Muscle of leg (tissue), 16 donors: ENCODE measurements at places on chromosomes 7 and 10.
A peak's percentile ranks its signal among the peaks of the same experiment; 100 is the strongest.

GRCh38 chr10:129513312-129513711, 46.3 kb downstream of the MGMT start:
- no peak for DNase-seq

DNA sequence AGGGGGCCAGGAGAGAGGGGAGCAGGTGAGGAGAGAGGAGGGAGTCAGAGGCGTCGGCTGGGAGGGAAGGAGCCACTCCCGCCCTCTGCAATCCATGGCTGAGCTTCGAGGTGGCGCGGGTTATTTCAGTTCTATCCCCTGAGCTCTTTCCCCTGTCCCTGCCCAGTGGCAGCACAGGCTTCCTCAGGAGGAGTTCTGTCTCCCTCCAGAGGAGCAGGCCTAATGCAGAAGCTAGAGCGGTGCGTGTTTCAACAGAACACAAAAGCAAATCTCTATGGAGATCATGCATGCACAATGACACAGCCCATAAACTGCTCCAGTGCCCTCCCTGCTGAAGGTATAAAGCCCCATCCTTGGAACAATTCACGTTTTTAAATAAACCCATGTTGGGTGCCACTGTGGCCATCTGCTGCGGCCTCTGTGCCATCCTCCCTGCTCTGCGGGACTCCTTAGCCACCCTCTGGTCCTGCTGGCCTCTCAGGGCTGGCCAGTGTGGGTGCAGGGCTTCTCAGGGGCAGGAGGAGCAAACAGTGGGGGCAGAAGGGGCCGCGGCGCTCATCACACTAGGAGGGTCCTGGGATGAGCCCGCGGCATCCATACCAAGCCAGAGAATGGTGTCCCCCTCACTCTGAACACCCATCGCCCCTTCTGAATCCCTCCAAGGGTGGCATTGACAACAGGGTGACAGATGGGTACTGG, 192.6 kb upstream of the LYZL2 start:
- no peak for DNase-seq

DNA sequence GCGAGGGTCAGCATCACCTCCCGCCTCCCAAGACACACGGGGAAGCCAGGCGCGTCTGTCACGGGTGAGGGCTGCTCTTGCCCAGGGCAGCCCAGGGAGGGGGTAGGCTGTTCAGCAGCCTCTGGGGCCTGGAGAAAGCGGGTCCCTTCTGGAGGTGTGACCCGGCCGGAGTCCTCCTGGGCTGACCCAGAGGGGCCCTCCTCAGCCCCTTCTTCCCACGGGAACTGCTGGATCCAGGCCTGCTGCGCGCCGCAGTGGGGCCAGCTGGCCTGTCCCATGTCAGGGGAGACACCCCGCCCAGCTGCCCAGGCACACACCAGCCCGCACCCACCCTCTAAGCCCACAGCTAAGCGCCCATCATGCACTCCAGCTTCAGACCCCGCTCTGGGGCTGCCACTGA, 41.8 kb downstream of the INSIG1 start:
- DNase-seq, result no peak

DNA sequence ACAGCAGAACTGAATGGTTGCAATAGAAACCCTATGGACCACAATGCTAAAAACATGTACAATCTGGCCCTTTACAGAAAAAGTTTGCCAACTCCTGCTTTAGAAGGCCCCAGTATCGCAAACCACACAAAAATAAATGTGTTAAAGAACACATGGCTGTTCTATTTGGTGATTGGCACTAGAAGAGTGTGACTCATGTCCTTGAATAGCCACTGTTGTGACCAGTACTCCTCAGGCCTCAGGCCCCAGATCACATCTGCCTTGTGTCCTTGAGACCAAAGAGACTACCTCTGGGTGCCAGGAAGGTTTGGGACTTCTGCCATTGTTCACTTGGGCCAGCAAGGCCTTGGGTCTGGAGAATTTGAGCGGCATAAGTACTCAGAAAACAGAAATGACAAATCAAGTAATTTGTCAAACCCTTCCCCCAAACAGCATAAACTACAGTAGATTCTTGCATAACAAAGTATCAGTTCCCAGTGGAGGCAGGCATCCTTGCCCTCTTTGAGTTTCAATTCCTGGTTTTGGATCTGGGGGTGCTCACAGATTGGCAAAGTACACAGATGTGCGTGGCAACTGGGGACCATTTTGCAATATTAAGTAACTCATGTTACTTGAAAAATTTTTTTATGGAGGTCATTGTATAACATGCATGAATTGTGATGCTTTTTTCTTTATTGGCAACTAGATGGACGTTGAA, 50.2 kb downstream of the MTURN start:
- DNase-seq, result peak; percentile 69
